ENCODE measurements at places on chromosomes 4 and X.

DNA sequence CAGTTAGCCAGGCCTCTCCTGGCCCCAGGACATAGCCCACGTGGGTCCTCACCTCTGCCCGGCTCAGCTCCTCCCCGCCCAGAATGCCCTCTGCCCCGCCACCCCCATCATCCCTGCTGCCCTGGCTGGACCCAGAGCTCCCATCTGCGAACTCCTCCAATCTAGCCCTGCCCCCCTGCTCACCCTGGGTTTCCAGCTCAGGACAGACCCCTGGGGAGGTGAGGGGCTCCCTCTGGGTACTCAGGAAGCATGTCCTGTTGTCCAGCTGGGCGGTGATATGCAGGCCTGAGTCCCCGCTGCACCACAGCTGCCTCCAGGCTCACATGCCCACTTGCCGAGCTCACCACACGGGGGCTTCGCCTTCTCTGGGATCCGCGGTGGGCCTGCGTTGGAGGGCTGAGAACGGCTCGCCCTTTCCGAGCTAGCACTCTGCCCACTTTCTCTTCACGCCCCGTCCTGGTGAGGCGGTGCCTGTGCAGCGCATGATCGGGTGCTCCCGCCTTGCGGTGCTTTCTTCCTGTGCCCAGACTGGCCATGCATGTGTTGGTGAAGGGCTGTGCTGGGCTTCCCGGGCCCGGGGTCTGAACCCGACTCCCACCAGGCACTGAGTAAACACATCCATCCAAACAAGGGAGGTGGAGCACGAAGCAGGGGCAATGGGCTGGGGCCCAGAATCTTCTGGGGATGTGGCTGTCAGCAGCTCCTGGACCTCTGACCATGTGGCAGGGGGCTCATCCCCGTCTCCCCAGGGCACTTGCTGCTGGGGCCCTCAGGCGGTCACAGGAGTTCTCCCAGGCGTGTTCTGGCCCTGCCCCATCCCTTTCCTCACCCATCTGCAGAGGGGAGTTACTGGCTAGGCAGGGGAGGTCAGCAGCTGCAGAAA, 74.3 kb downstream of the RGS12 start:
- DNase-seq: no peak

DNA sequence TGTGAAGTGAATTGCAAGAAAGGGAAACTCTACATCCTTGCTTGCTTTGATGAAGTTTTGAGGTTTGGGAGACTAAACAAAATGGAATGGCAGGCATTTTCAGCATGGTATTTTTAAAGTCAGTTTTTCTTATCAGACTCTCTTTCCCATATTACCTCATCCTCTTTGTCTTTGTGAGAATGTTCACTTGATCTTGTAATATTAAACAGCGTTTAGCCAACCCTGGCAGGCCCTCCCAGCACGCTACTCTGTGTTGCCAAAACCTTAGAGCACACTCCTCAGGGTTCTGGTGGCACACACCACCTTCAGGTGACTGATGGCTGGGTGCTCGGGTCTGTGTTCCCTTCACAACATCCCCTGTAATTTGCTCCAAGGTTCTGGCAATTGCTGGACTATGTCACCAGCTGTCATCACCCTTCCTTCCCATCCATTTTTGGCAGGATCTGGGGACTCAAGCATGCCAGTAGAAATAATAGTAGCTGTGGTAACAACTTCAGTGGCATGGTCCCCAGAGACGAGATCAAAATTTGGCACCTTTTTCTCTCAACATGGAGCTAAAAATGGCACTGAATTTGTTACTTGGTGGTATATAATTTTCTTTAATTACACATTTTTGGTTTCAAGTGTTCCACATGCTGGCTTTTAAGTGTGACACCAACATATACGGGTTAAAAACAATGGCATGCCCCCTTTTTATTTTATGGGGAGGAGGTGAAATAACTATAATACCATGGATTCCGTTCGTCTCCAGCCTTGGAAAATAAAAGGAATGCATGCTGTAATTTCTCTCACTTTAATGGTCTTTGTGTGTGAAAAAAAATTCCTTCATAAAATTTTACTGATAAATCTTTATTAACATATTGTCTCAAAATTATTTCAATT, 273.1 kb downstream of the DCTD start:
- no peak for DNase-seq

DNA sequence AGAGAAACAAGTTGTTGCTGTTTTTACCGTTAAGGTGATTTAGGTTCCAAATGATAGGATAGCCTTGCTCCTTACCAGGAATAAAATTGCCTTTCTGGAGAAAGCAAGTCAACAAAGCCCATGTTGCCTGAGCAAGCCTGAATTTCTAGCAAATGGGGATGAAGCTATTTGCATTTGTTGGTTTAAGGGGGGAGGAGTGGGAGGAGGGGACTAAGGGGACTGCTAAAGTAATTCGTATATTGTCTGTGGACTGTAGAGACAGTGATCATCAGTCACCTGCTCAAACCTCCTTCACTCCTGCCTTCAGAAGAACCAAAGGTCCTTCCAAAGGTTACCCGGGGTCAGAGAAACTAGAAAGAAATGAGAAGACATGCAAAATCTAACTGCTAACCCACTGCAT, 65.8 kb downstream of the SCML2 start:
- no peak for DNase-seq

DNA sequence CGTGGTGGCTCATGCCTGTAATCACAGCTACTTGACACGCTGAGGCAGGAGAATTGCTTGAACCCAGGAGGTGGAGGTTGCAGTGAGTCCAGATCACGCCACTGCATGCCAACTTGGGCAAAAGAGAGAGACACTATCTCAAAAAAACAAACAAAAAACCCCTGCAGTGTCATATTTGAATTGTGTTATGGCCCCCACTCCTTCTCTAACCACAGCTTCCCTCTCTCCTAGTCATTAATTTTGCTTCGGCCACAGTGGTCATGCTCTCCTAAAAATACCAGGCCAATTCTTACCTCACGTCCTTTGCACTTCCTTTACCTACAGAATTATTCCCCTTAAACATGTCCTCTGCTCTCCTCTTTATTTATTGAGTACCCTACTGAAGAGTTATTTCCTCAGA, 206.1 kb downstream of the PPP3CA start:
- no peak for DNase-seq

- DNase-seq: no peak
These were observed 562.5 kb downstream of the CCSER1 start for GRCh38 chr4:90689739-90690138.

- DNase-seq: no peak
These were observed 517.5 kb downstream of the MID1IP1 start for GRCh38 chrX:39318506-39319343.

Measured in thymus (tissue), 14 donors.